ENCODE measurements at places on chromosomes 2 and 18.
A peak's percentile ranks its signal among the peaks of the same experiment; 100 is the strongest.

GRCh38 chr2:52054824-52055223 lies 1022.9 kb upstream of the NRXN1 start:
- DNase-seq = no peak

- DNase-seq = no peak
Observed at GRCh38 chr2:226906163-226906693, 70.4 kb downstream of the RHBDD1 start.

- peak; percentile 51 for DNase-seq
Observed at GRCh38 chr2:130241041-130241707, 42.9 kb upstream of the TUBA3E start.

- no peak for DNase-seq
Observed at GRCh38 chr2:63192169-63192888, 141.7 kb downstream of the OTX1 start.

- no peak for DNase-seq
Observed at GRCh38 chr18:77143196-77143595, 10.6 kb upstream of the MBP start.

DNA sequence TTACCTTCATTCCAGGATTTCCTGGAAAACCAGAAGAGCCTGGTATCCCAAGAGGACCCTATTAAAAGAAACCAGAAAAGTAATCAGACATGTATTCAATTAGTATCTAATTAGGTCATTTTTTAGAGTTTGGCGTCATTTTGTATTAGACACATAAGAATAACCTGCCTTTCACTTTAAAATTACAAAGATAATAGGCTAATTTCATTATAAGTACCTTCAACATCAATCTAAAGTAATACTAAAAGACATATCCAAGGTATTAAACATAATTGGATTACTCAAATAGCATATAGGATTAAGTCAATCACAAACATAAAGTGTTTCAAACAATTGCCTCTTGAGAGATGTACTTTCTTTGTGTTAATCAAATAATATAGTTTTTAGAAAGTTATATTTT lies 97.9 kb downstream of the COL3A1 start:
- DNase-seq = no peak

DNA sequence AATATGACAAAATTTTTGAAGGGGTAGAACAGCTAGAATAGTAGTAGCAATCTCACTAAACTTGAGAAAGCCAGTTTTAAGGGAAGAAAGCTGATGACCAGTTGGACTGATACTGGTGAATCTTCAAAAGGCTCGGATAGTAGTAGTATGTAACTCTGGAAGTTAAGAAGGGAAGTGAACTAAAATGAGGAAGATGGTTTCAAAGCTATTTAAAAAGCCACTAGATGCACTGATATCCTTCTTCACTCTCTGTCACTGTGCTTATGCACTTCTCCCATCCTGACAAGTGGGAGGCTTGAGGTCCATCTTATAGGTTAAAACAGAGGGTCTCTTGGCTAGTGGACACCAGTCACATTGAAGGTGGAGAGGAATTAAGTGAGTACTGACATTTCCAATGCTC lies 141.1 kb downstream of the NCOA1 start:
- no peak for DNase-seq

DNA sequence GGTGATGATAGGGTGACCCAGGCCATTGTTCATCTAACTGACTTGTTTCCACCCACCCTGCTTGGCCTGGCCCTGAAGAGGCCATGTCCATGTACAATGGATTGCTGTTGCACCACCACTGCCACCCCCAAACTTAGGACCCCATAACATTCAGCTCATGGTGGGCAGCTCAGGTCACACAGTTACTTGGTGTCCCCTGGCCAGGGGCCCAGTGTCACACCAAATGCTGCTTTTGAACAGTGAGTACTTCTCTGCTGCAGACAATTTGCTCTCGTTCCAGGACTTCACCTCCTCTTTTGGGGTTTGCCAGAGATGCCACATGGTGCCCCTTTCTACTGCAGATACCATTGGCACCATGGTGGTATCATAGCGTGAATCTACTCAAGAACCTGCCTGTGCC lies 11.7 kb downstream of the MAB21L4 start:
- no peak for DNase-seq
